ENCODE measurements at places on chromosomes 2 and 18.

GRCh38 chr2:182672466-182673165 lies 43.4 kb upstream of the DNAJC10 start:
- no peak for DNase-seq

- DNase-seq = no peak
These were observed 11.1 kb downstream of the HADHB start for GRCh38 chr2:26255759-26256384.

DNA sequence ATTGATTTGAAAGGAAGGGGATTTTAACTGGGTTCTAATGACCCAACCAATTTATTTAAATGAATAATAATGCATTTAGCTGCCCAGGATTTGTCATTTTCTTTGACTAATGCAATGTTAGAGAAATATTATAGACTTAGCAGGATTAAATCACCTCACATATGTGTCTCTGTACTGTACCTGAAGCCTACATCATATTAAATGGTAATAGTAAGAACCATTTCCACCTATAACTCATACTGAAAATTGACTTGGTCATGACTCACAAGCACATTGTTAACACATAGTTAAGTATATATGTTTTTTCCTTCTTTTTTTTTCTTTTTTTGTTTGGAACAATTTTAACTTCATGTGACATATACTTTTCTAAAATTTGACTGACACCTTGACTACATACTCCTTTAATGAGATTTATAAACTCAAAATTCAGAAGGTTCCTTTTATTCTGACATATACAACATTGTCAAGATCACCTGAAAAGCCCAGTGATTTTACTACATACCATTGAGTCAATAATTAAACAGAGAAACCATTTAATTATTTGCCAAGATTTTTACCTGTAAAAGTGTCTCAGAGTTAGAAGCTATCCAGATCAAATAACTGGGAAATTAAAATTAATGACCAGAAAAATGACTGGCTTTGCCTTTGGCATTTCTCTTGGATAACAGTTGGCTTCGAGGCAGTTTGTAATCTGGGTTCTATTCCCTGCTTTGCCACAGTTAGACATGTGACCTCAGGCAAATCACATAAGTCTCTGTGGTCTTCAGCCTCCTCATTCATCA lies 58.8 kb upstream of the CDC42EP3 start:
- DNase-seq = no peak

DNA sequence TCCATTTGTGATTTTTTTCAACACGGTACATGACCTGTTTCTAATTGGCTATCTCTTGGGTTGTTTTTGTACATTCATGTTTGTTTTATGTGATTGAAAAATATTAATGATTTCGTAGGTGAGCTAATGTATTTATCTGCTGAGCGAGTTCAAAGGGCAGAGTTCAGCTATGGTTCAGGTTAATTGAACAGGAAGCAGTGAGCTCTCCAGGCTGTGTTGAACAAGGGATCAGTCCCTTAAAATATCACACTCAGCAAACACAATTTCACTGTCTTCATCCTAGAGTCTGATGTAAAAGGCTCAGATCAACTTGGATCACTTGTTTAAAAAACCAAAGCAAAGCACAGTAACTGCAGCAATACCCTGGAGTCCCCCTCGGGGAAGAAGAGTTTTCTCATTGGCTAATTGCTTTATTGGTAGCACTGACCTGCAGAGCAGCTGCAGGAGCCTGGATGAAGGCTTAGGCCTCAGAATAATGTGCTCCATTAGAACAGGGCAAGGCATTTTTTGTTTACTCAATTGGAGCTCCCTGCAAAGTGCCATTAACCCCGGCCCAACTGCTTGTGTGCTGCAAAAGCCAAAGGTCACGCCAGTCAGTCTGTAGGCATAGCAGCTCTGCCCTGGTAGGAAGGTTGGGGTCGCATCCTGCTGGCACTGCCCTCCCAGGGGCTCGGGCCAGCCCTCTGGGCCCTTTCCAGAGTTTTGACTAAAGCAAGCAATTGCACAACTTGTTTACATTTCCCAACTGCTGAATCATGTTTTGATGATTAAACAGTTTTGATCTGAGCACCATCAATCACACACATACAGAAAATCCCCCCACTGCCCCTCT lies 10.5 kb downstream of the ONECUT2 start:
- DNase-seq = no peak

DNA sequence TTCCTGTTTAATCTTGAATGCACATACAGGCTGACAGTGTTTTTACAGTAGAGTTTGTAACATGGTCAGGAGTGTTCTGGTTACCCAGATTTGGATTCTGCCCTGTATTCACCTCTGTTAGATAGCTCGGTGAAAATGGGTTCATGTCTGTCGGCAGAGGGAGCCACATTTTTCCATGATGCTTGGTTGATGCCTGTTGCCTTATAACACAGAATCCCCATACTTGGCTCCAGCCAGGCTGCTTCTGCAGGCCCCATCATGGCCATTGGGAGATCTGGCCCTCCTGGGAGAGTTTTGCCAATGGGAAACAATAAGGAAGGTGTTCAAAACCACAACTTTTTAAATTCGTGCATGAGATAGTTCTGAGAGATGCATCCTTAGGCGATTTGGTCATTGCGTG lies 78.1 kb downstream of the WDSUB1 start:
- DNase-seq = no peak

- no peak for DNase-seq
These were observed 105.1 kb downstream of the SLC8A1 start for GRCh38 chr2:40346535-40347354.

DNA sequence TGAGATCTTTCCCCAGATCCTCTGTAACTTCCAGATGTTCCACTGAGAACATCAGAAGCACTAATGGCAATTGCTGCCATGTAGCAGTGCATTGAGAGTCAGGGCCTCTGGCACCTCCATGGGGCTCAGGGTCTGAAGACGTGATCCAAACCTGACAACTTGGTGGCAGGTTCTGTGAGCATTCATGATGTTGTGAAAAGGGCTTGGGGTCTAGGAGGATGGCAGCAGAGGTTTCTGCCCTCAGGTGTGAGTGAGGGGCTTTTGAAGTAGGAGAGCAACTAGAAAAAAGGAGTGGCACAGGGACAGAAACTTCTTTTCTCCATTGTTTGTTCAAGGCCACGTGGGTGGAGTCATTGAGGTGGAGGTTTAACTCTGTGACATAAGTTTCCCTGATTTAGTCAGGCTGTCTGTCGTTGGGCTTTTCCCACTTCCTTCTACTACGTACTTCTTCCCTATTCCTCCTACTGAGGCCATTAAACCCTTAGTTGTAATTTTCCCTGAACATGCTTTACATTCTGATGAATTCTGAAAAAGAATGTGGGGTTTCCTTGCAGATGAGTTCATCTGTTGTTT lies 13.1 kb downstream of the CFLAR start:
- DNase-seq = no peak

GRCh38 chr2:8367833-8368232 lies 314.0 kb upstream of the ID2 start:
- DNase-seq = no peak

DNA sequence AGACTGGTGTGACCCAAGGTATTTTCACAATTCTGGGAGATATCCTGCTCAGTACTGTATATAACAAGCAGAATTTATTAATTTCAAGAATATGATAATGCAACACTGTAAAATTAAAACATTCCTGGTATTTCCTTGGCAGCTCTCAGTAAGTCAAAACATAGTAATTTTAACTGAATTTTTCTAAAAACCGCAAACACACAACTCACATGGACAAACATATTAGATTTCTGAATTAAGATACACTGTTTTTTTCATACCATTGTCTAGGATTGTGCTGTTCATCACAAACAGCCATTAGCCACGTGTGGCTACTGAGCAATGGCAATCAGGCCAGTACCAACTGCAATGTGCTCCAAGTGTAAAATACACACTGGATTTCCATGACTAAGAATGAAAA lies 29.6 kb downstream of the LPIN2 start:
- no peak for DNase-seq

DNA sequence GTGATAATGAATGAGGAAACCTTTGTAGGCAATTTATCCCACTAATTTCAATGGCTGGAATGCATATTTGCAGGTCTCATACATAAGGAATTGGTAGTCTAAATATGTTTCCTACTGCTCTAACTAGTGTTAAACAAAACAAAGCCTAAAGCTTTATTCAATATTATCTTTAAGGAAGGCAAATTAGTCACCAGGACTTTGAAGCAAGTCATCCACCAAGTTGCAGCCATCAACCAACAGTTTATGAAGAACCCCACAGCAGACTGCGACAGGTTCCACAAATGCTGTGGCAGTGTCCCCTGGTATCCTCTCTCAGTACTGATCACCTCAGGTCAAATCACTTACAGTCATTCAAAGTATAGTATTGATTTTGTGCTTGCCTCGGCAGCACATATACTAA lies 181.5 kb upstream of the ZFP36L2 start:
- no peak for DNase-seq

DNA sequence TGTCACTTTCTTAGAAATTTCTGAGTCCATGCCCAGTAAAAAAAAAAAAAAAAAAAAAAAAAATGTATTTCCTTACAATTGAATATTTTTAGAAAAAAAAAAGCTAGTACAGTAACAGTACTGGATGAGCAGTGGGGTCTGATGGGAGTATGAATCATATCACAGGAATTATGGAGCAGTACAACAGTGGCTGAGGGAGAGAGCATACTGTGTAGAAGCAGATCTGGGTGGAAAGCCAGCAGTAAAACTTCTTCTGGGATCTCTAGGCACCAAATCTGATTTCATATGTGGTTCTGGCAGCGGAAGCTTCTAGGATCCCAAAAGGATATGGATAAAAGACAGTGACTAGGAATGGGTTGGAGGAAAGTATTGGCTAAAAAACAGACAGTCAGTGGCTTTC lies 414.9 kb upstream of the FSHR start:
- no peak for DNase-seq

DNA sequence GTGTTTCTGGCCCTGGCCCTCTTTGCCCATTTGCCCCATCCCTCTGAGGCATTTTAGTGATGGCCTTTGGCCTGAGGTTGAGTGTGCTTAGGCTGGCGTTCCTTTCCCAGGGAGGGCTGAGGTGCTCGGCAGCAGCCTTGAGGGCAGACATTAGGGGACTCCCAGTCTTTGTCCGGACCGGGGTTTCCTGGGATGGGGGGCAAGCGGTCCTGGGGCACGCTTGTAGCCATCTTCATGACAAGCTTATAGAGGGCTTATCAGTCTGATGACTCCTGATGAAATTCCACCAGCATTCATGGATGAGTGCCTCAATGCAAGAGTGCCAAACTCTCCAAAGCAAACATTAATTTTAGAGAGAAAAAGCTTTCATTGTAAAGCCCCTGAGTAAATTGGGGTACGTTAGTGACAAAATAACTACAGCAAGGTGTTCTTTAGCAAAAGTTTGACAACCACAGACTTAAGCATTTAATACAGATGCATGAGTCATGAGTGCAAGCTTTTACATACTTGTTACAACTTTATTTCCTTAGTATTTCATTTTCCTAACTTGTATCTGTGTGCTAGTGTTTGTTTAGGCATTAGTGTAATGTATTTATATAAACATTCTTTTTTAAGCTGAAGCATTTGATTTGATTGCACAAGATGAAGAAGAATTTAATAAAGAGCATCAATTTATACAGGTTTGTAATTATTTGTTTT lies 45.6 kb downstream of the CEP192 start:
- DNase-seq = no peak

- DNase-seq = no peak
These were observed 76.2 kb downstream of the WDR7 start for GRCh38 chr18:56727399-56727798.

GRCh38 chr2:54047091-54047490 lies 68.3 kb upstream of the ACYP2 start:
- no peak for DNase-seq

DNA sequence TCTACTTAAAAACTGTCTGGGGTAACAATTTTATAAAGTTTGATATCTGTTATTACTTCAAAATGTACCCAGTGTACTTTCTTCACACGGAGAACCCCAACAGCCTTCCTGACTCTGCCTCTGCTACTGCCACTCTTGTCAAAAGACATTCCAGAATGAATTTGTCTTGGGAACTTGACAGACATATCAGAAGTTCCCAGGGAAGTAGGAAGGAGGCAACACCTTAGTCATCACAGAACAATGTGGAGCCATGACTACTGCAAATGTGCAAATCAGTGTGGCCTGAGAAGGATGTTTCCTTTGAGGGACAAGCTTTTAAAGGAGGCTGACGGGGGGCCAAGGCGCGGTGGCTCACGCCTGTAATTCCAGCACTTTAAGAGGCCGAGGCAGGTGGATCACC lies 133.8 kb upstream of the RNF152 start:
- no peak for DNase-seq

GRCh38 chr18:44290366-44290977 lies 390.2 kb upstream of the SETBP1 start:
- DNase-seq = no peak

- DNase-seq = peak; percentile 90
These were observed 47.5 kb downstream of the ZFP36L2 start for GRCh38 chr2:43178602-43179542.

GRCh38 chr2:193584522-193584938 lies 1389.8 kb upstream of the TMEFF2 start:
- peak; percentile 25 for DNase-seq

Measured in erythroblast (primary cell).